ENCODE measurements at places on chromosomes 1 and 21.
A peak's percentile ranks its signal among the peaks of the same experiment; 100 is the strongest.

GRCh38 chr1:1684031-1684681 lies 8.4 kb downstream of the SLC35E2B start:
- DNase-seq = no peak

DNA sequence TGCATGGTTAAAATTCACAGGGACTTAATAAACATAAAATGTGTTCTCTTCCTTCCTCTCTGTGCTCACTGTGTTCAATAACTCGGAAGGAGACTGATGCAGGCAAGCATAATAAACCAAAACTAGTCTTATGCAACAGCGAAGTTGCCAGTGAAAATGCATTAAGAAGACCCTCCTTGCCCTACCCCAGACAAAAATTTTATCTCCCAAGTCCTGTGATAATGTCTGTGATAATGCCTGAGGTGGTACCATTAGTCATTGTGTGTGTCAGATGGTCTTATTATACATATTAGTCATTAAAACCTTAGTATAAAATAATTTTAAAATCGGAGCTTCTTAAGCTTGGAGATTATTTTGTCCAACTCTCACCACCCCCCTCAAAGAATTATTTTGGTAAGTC lies 97.8 kb downstream of the NGF start:
- no peak for DNase-seq

DNA sequence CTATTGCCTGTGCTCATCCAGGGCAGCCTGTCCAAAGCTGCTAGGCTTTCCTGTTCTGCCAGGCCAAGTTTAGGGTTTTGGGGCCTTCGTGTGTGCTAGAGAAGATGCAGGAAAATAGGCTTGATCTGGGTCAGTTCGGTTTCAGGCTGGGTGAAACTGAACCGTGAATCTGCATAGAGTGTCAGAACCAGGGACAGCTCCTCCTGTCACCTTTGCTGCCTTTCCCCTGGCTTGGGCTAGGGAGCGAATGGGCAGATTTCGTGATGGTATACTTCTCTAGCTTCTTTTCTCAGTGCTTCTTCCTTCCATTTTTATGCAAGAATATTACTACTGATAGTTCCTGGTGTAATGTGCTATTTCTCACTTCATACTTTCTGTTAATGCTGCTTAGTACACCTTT lies 6.0 kb upstream of the AGO1 start:
- no peak for DNase-seq

DNA sequence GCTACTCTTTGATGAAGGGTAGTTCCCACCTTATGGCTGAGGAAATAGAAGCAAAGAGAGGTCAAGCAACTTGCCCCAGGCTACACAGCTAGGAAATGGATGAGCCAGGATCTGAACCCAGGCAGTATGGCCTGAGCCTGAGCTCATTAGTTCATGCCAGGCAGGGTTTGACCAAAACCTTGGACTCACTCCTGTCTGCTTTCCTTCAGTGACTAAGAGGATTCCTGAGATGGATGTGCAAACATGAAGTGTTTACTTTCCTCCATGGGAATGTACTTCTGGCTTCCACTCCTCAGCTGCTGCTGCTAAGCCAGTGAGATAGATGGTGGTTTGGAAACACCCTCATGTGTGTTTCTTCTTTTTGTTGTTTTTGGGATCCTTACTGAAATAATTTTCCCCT lies 35.1 kb upstream of the ERRFI1 start:
- DNase-seq = peak; percentile 32

- DNase-seq = peak; percentile 55
Observed at GRCh38 chr21:34844013-34844923, 175.5 kb downstream of the CLIC6 start.

DNA sequence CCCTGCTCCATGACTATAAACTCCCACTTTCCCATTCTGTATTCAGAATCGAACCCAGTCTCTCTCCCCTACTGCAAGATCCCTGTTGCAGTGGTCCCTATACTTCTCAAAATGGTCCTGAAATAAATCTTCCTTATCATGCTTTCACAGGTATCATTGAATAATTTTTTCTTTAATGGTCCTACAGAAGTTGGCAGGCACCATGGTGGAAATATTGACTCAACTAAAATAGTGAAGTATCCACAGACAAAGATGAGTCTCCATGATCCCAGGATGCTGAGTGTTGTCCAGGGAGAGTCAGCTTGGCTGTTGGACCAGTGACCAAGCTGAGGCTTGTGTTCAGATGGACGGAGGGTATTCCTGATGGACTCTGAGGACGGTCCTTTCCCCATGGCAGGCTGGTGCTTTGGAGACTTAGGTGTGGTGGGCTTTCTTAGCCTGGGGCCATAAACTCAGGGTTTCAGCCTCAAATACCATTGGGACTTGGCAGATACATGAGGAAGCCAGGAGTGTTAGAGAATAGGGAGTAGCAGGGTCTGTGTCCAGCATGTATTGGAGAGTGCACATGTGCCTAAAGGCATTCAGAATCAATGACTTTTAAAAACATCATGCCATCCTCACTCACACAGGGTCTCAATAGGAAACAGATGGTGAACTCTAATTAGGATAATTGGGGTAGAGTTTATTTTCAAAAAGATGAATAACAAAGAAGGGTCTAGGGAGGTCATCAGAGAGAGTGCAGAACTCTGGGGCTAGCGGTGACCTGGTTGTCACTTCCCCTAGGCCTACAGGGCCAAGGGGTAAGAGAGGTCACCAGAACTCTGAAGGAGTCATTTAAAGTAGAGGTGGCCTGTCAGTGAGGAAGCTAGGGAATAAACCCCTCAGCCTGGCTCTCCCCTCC lies 19.8 kb downstream of the TINAGL1 start:
- no peak for DNase-seq

DNA sequence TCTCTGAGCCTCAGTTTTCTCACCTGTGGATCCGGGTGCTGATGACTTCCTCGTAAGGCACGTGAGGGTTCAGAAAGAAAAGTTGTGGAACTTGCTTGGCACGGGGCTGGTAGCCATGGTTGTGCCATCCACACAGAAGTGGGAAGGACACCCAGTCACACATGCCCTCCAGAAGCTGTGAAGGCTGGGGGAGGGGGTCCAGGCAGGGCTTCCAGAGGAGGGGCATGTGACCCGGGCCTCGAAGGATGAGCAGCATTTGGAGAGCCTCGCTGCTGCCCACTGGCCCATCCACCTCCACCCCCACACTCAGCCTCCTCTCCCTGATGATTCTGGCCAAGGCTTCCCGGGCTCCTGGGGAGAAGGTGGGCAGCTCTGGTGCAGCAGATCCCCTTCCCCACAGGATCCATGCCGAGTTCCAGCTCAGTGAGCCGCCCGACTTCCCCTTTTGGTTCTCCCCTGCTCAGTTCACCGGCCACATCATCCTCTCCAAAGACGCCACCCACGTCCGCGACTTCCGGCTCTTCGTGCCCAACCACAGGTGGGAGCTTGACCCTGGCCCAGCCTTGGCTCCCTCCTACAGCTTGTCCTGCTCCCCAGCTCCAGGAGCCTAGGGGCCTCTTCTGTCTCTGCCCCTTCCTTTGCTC lies 9.4 kb downstream of the SELENON start:
- DNase-seq = no peak

GRCh38 chr21:37407719-37408420 lies 41.3 kb downstream of the DYRK1A start:
- no peak for DNase-seq

- no peak for DNase-seq
Observed at GRCh38 chr1:156486421-156487344, 13.9 kb downstream of the MEF2D start.

DNA sequence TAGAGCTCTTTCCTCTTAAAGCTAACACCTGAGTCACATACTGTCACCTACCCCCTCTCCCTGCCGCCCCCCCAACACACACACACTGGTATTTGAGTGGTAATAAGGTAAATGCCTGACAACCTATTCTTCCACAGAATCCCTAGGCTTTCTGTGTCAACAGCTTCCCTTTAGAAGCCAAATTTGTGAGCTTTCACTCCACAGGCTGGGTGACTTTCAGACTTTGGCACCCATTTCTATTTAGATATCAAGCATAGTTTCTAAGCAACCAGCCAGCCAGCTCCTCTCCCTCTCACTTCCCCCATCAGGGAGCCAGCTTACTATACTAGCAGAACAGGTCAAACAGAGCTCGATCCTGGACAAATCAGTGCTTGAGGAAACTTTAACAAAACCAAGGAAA lies 3.2 kb upstream of the C1orf74 start:
- no peak for DNase-seq

GRCh38 chr1:188070848-188071247 lies 1242.1 kb downstream of the PLA2G4A start:
- no peak for DNase-seq

GRCh38 chr1:22494144-22494543 lies 42.5 kb downstream of the ZBTB40 start:
- DNase-seq = no peak

DNA sequence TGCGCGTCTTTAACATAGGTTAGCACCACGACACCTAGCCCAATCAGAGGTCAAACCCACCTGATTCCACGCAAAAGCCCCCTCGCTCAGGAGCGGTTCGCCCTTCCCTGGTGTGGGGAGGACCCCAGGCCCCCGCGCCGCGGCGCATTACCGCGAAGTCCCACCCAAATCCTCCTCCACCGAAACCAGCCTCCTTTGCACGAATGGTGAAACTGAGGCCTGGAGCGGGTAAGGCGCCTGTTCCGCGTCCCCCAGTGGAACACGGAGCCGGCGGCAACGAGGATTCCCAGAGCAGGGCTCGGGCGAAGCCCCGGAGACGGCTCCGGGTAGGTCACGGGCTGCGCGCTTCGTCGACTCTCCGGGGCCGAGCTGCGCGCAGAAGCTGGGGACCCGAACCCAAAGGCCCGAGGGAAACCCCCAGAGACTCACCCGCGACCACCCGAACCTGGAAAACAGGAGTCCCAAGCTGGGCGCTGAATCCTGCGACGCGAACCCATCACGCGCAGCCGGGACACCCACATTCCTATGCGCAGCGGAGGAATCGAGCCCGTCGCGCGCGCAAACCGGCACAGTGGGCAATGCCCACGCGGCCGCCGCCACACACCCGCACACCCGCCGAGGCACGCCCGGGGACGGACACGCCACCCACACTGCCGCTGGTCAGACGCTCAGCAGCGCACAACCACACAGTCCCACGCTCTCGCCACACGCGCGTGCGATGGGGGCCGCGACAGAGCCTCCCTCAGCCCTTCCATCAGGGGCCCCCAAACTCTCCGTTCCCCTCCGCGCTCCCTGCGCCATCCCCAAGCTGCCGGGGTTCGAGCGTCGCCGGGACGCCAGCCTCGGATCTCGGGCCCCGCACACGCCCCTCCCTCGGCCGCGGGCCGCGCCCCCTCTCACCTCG lies 507 bp downstream of the GLIS1 start:
- DNase-seq = no peak

DNA sequence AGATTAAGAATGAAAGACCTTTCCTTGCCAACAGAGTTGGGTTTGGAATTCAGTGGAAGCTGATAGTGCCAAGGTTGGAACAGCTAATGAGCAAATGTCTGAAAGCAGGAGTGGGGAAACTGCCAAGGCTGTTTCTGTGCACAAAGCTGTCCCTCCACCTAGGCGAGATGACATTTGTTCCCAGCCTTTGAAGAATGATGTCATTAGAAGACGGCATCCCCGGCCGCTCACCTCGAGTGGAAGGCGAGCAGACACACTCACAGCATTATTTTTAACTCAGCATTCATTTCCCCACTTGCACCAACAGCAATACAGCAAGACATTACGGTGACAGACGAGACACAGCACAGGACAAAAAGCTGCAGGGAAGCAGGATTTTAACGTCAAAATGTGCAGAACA lies 463.9 kb downstream of the PCP4 start:
- no peak for DNase-seq

- no peak for DNase-seq
Observed at GRCh38 chr1:13228343-13228781, 2.4 kb upstream of the PRAMEF18 start.

GRCh38 chr1:56758794-56759193 lies 60.4 kb downstream of the FYB2 start:
- no peak for DNase-seq

- no peak for DNase-seq
Observed at GRCh38 chr21:45454060-45454925, 49.3 kb downstream of the COL18A1 start.

DNA sequence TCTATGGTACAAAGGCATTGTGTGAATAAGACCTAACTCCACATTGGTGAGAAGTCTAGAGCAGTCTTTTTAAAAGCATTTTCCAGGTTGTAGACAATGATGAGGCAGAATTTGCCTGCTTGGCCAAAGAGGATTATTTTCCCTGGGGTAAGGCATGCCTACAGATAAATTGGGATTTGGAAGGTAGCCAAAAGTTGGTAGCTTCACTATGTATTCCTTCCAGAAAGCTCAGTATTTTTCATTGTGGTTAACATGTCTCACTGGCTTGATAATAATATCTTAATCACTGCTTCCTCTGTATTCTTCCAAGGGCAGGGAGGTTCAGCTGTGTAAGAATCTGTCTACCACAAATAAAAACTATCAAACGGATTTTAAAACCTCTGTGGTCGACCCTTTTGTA lies 590.8 kb upstream of the PRMT6 start:
- no peak for DNase-seq

- no peak for DNase-seq
Observed at GRCh38 chr1:11515368-11516300, 36.7 kb downstream of the DISP3 start.

- no peak for DNase-seq
Observed at GRCh38 chr1:71364236-71364635, 283.4 kb upstream of the ZRANB2 start.

GRCh38 chr1:113536182-113536780 lies 146.0 kb downstream of the MAGI3 start:
- DNase-seq = no peak

GRCh38 chr1:43799656-43800635 lies 92.6 kb downstream of the ST3GAL3 start:
- peak; percentile 32 for DNase-seq

- peak; percentile 46 for DNase-seq
Observed at GRCh38 chr1:6889875-6890480, 104.7 kb downstream of the CAMTA1 start.

DNA sequence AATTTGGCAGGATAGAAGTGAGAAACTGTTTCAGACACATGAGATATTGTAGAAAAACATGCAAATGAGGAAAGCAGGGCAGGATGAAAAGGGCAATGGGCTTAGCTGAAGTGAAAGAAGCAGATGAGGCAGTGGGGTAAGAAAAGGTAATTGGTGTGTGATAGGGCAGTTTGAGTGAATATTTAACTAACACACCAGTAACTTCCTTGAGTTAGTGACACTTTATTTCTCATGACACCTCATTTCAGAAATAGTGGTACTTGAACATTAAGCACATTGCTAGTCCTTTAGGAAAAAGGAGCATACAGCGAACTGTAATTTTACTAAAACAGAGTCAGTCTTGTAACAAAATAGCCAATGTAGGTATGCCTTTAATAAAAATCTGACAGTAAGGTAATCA lies 415.0 kb downstream of the DPYD start:
- no peak for DNase-seq

GRCh38 chr1:4658643-4659628 lies 4.5 kb downstream of the AJAP1 start:
- DNase-seq = no peak

- DNase-seq = no peak
Observed at GRCh38 chr1:236645016-236645680, 40.8 kb upstream of the HEATR1 start.

GRCh38 chr1:167518331-167518700 lies at the start of gene CD247:
Gene CD247, minus strand, starts transcription at chr1:167518529. Its CDS starts 64 bp downstream, at chr1:167518465.
- no peak for DNase-seq

- DNase-seq = peak; percentile 89
Observed at GRCh38 chr1:16960560-16961296, 19.7 kb downstream of the MFAP2 start.
